Lung microvascular endothelial cell (primary cell): ENCODE measurements at places on chromosomes 5 and 9. TPM values are rescaled to one million over a fixed set of nuclear protein-coding genes. Genes with fewer than 3 reads are reported as not detected.

CORO2A gene
- total RNA-seq: 0.20 and 0.22 TPM in 2 replicates

MEIKIN gene
- total RNA-seq: not detected in 2 replicates

PCDHGB7 gene
- total RNA-seq: 4.1 and 6.2 TPM in 2 replicates

GABRB2 gene
- total RNA-seq: not detected in 2 replicates

GABRA6 gene
- under 0.01 TPM in 1 of 2 replicates, not detected in the other for total RNA-seq

- DNase-seq: no peak
These were observed 149.2 kb upstream of the IRX1 start for GRCh38 chr5:3446410-3446809.

DNA sequence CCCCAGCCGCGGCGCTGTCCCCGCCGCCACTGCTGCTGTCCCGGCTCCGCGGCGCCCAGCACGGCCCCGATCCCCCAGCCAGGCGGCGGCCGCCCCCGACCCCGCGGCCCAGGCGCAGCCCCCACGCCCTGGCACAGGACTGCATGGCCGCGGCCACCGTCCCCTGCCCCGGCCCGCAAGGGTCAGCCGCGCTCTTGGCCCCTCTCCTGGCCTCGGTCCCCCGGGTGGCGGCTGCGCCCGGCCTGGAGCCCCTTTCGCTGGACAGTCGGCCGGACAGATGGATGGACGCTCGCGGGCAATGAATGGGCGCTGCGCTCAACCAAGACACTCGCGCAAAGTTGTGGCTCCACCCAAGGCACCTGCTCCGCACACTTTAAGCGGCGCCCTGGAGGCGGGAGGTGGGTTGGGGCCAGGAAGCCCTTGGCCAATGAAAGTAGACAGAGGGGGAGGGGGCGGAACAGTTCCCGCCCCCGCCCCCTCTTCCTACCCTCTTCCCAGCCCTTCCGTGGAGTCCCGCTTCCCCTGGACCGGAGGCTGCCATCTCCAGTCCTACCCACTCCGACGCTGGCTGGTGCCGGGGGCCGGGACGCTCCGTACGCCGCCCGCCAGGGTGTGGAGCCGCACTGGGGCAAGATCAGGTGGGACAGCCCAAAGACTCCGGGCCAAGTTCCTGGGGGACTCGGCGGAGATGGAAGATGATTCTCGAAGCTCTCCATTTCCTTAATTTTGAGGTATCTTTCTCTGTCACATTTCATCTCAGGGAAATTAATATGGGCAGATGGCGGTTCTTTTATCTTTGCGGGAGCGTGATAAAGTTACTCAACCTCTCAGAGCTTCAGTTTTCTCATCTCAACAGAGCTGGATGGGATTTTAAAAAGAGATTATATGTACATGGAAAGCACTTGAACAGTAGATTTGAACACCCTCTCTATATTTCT, at the start of gene GLDC:
GLDC (minus strand) TSS at position 375 of the 938 bp plus-strand sequence; CDS start at position 145, 230 bp downstream.
- DNase-seq: peak; percentile 41

- DNase-seq: no peak
These were observed 46.2 kb downstream of the MTAP start for GRCh38 chr9:21848615-21849014.

GRCh38 chr9:131475956-131476776, 26.6 kb upstream of the POMT1 start:
- DNase-seq: peak; percentile 32

DNA sequence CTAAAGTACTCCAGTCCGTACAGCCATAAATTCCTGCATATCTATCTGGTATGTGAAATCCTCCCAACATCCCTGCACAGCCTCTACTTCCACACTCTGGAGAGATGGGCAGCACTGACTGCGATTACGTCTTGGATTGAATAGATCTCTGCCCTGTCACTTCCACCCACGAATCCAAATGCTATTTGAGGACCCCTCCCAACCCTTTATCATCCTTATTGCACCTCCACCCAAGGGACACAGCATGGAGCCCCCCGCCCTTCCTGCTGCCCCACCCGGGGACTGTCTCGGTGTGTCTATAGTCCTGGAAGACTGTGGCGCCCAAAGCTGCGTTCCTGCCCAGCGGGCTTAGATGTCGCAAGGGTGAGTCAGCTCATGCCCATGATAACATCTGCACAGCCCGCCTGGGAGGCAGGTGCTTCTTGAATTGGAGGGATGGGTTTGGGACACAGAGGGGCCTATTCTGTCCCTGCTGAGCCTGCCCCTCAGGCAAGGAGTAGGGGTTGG, 105.7 kb upstream of the HAND1 start:
- no peak for DNase-seq

DNA sequence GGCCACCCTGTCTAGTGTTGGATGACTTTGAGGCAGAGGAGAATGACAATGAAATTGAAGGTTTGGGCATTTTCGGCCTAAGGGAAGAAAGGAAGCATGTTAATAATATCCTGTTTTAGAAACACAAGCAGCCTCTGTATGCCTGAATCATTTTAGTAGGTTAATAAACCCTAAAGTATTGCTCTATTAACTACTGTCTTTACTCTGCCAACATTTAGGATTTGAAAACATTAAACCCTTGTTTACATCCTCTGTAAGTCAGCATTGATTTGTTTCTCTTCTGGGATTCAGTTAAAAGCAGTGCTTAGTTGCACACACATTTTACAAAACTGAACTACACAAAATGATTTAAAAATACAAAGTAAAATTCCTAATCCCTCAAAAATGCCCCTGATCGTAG, 358.9 kb downstream of the ARRDC3 start:
- no peak for DNase-seq

GRCh38 chr9:91427873-91428272, 4.2 kb upstream of the NFIL3 start:
- peak; percentile 49 for DNase-seq

DNA sequence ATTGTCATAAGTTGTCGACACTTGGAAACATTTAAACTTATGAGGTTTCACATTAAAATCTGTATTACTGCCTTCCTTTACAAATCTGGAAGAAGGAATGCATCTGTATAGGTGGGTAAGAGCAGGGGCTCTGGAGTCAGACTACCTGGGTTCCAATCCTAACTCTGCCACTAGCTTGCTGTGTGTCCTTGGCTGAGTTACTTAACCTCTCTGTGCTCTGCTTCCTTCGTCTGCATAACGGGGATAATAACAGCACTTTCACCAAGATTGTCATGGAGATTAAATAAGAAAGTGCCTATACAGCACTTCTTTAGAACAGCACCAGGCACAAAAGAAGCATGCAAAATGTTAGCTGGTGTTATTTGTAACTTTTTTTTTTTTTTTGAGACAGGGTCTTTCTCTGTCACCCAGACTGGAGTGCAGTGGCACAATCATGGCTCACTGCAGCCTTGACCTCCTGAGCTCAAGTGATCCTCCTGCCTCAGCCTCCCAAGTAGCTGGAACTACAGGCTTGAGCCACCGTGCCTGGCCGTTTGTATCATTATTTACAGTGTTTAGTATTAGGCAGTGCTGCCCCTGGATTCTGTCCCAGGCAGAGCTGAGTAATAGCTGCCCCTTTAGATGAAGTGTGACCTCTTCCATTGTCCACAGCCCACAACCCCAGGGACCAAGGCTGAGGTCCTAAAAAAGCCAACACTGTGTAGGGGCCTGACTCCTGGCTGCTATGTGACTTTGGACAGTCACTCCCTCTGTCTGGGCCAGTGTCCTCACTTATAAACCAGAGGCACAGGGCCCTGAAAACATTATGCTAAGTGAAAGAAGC, 25.4 kb upstream of the TTLL11 start:
- no peak for DNase-seq

DNA sequence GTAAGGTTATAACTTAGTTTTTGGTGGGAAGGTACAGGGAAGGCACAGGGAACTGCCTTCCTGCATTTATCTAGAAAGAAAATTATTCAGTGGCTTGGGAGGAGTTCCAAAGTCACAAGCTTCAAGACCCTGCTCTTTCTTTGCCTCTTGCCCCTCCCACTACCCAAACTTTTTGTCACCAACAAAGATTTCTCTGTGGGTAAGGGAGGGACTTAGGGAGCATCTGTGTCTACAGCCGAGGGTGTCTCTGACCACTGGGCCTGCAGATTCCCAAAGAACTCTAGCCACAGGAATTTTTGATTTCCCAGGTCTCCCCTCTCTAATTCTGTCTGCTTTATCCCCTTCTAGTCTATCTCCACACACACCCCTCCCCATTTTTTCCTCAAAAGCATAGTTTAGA, 2.1 kb downstream of the ECSCR start:
- no peak for DNase-seq

DNA sequence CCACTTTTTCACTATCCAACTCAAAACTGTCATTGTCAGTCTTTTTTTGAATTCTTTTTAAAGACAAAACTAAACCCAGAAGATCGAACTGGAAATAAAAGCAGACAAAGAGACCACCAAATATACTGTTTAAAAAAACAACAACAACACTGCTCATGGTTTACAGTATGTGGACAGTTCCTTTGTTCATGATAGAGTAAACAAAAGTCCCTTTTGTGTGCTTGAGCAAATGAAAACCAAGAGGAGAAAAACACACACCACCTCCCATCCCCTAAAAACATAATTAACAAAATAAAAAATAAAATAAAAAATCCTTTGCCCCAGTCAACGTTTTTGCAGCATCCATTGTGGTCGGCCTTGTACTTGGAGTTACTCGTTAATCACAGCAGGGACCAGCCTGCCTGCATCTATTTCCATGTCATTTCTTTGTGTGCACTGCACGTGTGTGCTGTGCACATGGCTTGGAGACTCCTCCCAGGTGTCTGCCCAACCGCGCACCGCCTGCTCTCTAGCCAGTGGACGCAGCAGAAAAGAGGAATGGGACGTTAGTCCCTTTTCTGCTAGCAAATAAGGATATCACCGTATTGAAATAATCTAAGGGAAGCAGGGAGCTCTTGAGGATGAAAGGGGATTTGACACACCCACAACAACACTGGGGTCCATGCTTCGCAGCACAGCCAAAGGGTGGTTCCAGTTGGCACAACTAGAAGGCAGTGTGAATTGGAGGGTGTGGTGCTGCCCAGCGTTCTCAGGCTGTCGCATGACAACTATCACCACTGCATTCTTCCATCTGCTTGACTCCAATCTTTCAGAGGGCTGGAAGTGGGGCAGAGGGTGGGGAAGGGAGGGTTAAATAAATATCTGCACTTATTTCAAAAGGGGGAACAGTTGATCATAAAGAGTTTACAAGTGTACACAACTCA, 130.0 kb downstream of the SEMA6A start:
- DNase-seq: no peak

GRCh38 chr5:54993318-54993717, 7.9 kb upstream of the ESM1 start:
- no peak for DNase-seq

GRCh38 chr9:90044710-90045151, 439.9 kb downstream of the GADD45G start:
- DNase-seq: peak; percentile 57

DNA sequence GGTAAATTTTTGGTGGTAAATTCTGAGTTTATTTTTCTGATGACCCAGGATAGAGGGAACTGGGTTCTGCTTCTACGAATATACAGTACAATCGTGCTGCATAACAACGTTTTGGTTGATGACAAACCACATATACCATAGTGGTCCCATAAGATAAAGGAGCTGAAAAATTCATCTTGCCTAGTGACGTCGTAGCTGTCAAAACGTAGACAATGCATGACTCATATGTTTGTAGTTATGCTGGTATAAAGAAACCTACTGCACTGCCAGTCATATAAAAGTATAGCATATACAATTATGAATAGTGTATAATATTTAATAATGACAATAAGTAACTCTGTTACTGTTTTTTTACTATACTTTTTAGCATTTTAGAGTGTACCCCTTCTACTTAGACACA, 244.0 kb downstream of the GAS1 start:
- no peak for DNase-seq
